Cortex of kidney (tissue), 1 donor: ENCODE measurements at places on chromosomes 6 and 20.

DNA sequence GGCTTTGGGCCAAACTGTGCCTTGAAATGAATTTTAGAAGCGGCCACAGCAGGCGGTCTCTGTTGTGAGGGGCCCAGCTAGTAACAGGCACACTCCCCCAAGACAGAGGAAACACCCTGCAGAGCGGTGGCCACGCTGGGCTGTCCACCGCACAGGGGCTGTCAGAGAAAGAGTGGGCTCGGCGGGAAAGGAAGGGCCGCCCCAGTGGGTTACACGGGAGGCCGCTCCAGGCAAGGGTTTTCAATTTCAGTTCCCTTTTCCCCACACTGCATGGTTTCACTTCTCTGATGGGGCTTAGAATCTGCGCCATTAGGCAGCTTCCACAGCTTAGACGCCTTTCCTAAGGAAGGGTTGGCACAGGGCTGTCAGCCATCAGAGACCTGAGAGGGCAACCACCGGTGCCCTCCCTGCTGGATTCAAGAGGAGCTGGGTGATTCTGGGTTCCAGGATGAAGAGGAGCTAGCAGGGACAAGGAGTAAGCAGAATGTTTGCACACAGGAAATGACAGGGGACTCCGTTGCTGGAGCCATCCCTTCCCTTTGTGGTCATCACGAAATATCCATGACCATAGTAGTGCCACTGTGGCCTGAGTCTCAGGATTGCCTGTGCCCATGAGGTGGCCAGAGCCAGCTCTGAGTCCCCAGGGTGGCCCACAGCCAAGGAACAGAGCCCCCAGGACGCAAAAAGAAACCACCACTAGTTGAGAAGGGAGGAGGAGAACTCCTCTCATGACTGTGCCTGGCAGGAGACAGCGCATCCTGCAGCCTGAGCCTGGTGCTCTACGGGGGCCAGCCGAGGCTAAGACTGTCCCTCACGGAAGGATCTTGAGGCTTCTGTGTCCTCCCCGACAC, 282.7 kb downstream of the NRN1 start:
- no peak for DNase-seq

DNA sequence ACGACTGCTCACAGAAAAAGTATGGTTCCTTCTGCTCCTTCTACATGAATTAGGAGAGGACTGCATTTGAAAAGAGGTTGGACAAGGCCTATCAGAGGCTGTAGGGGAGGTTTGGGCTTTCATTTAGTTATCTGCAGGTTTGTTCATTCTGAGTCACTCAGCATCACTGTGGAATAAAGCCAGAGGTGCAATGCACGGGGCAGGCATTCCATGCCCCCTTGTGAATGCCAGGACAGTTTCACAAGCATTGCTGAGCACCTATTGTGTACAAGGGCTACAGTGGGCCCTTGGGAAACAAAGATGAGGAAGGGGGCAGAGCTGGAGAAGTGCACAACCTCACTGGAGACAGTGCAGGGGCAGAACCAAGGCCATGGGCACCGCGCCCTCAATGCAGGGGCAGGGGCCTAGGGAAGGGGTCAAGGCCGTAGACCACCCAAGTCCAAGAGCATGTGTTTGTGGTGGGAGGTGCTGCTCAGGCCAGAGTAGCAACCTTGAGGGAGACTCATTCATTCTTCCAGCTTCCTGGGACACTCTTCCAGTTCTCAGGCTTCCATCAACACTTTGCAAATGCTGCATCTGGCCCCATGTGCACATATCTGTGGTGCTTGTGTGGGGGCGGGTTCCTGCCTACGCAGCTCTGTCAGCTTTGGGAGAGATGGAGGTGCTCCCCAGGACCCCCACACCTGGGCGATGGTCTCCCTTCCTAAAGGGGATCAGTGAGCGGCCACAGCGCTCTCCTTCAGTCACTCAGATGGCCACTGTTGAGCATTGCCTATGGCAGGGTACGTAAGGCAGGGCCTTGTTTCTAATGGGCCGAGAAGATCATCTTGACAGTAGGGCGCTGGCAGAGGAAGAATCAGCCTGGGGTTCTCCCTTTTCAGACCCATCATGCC, 204.5 kb downstream of the SYNDIG1 start:
- DNase-seq: no peak

- DNase-seq: no peak
Measured at GRCh38 chr20:41108531-41108930, 28.8 kb upstream of the PLCG1 start.

DNA sequence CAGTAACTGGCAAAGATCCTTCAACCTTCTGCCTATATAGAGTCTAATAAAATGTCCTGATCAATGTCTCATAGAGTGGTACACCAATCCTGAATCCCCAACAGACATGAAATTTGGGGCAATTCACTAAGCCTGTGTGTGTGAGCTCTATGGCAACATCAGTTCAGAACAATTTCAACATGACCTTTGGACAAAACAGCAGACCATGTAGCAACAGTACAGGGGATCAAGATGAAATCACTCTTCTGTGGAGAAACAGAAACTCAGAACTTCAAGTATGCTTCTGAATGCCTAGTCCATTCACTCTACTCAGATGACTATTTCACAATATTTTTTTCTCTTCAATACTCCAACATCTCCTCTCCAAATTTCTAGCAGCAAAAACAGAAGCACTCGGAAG, 49.1 kb upstream of the OPRM1 start:
- no peak for DNase-seq

GRCh38 chr20:31494131-31494530, 19.0 kb downstream of the REM1 start:
- no peak for DNase-seq
